ENCODE measurements at places on chromosomes 6 and 20.
A peak's percentile ranks its signal among the peaks of the same experiment; 100 is the strongest.

DNA sequence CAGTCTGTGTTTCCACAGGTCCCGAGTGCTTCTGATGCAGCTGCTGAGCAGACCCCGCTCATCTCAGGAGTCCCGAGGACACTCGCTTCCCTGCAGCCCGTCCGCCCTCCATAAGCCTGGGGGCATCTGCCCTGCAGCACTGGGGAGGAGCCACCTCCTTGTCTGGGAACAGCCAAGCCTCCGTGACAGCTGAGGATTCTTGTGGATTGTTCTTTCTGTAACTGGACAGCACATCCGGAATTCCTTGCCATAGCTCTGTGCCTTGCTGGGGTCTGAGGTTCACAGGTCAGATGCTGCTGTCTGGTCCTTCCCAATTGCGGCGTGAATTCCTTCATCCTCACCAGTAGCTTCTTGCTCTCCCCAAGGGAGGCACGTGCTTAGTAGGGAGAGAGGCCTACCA lies 38.4 kb upstream of the FNDC1 start:
- DNase-seq, result no peak

DNA sequence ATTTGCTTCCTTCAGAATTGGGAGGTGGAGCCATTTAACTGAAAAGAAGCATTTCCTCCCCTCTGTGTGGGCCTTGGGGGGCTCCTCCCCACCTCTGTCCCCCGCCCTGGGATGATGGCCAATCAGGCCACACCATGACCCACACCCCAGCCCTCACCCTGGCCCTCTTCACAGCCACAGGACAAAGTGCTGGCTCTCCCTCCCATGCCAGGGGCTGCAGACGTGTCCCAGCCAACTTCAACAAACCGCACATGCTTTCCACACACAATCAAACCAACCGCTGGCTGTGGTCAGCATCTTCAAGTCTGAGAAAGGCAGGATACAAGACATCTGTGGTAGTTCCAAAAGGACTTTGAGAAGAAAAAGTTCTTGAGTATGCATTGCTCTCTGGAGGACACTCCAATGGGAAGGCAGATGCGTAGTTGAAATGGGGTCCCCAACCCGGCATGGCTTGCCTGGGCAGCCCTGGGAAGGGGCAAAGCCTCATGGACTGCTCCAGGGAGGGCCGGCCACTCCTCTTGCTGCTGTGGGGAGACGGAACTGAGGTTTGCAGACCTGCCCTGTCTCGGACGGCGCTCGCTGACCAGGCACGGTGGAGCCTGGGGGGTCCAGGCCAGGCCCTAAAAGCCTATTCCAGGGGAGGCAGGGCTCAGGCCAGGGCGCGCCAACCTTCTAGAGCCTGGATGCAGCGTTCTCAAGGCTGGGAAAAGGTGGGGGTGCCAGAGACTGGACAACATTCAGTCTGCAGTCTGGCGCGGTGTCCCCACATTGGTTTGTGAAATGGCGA lies 12.2 kb downstream of the TTLL2 start:
- peak; percentile 6 for DNase-seq

DNA sequence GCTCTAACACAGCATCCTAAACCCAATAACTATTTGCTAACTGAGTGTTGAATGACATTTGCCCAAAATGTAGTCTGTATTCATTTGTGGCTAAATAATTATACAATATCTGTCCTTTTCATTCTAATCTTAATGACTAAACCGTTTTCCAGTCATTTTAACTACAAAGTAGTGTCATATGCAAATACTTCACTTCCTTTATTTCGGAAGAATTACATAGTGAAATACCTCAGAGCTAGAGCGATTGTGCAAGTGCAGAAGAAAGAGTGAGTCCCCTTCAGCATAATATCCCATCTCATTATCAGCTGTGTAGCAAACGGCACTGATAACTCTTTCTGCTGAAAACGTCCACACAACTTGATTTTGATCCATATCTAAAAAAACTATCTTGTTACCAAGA lies 66.2 kb downstream of the ROS1 start:
- no peak for DNase-seq

- DNase-seq, result no peak
These were observed 1.1 kb downstream of the L3MBTL1 start for GRCh38 chr20:43508604-43509040.

- DNase-seq, result no peak
These were observed 101.5 kb upstream of the MARCKS start for GRCh38 chr6:113755449-113756289.

DNA sequence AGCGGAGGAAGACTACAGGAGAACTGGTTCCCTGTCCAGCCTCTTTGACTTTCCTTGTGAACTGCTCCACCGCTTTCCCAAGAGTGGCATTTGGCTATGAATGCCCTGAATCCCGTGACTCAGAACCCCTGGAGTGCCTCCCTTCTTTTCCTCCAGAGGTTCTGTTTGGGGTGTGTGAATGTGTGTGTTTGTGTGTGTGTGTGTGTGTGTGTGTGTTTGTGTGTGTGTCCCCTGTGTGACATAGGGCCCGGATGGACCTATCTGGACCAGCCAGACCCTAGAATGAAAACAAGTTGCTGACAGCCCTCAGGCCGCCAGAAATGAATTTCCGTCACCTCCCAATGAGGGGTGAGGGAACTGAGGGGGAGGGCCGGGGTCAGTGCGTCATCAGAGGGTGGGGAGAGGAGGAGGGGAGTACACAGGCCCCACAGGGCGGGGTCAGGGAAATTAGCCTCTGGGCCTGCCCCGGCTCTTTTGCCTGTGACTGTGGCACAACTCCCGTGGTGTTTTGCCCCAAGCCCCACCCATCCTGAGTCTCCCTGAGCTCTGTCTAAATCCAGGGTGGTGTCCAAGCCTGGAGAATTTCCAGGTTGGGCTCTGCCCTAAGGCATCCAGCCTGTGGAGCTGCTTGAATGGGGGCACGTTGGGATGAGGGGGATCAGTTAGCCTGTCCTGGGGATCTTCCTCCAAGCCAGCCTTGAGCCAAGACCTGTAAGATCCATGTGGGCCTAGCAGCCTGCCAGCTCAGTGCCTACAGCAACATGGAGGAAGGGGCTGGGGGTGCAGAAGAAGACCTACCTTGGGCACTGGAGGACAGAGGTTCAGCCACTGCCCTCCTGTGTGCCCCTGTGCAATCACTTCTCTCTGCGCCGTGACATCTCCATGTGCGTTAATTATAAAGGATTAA lies 15.2 kb upstream of the MRPS18A start:
- peak; percentile 99 for DNase-seq

GRCh38 chr20:40521962-40522361 lies 167.1 kb downstream of the MAFB start:
- no peak for DNase-seq

DNA sequence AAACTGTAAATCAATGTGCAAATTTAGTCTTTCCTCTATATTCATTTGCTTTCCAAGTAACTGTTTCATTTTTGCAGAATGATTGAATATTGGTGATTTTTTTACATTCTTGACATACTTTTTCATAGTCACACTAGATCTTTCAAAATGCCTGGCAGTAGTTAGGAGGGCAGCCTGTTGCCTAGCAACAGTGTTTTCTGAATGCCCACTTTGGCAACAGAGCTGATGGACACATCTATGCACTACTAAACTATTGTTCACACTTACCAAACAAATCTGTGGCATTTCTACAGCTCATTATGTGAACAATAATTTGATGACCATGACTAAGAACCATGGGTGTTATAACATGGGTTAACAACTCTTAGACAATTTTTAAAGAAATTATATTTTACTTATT lies 438.0 kb upstream of the IMPG1 start:
- no peak for DNase-seq

GRCh38 chr20:31979713-31980426 lies 11.9 kb downstream of the XKR7 start:
- DNase-seq, result no peak

GRCh38 chr6:84777888-84778287 lies 13.5 kb upstream of the TBX18 start:
- peak; percentile 90 for DNase-seq

DNA sequence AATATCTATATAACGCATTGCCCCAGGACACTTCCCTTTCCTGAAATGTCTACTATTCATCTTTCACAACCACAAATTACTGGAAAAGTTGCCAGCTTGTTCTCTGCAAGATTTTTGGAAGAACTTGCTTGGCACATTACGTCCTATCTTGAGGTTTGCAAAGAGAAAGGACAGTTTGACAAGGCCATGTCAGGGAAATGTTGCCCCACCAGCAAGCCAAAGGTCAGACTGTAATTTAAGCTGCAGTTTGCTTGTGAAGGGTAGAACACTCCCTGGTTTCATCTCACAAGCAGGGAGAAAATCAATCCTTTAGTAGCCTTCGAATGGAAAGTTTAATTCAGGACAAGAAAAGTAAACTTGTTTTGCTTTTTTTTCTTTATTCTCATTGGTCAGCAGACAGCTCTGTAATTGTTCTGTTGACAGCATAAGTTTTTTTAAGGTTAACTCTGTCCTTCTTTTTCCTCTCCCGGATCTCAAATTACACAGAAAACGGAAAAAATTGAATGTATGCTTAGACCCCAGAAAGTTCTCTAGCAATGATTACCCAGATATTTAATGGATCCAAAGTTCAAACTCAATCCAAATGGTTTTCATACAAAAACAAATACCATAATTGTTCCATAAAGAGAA lies 541.8 kb upstream of the NRSN1 start:
- DNase-seq, result no peak

GRCh38 chr20:760751-761417 lies 7.4 kb downstream of the SLC52A3 start:
- DNase-seq, result peak; percentile 2

GRCh38 chr6:39937686-39938333 lies 3.5 kb upstream of the MOCS1 start:
- no peak for DNase-seq

- DNase-seq, result no peak
These were observed 769.2 kb upstream of the DEFB115 start for GRCh38 chr20:30487947-30488926.

- DNase-seq, result no peak
These were observed 10.5 kb downstream of the ENTPD6 start for GRCh38 chr20:25206063-25206403.

DNA sequence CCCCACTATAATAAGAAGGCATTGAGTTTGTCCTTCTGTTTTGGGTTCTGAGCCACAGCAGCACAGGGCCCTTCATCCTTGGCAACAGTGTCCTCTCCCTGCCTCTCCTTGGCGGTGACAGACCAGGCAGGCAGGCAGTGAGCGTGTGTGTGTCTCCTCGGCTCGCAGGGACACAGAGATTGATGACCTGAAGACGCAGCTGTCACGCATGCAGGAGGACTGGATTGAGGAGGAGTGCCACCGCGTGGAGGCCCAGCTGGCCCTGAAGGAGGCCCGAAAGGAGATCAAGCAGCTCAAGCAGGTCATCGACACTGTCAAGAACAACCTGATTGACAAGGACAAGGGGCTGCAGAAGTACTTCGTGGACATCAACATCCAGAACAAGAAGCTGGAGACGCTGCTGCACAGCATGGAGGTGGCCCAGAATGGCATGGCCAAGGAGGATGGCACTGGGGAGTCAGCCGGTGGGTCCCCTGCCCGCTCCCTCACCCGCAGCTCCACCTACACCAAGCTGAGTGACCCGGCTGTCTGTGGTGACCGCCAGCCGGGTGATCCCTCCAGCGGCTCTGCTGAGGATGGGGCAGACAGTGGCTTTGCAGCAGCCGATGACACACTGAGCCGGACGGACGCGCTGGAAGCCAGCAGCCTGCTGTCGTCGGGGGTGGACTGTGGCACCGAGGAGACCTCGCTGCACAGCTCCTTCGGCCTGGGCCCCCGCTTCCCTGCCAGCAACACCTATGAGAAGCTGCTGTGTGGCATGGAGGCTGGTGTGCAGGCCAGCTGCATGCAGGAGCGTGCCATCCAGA lies 24.0 kb downstream of the SDCBP2 start:
- no peak for DNase-seq

- DNase-seq, result peak; percentile 8
These were observed 8.6 kb downstream of the OR10C1 start for GRCh38 chr6:29447670-29448069.

GRCh38 chr6:164211254-164211653 lies 796.7 kb downstream of the QKI start:
- DNase-seq, result no peak

- peak; percentile 9 for DNase-seq
These were observed 646.5 kb upstream of the NOX3 start for GRCh38 chr6:156102129-156102528.

DNA sequence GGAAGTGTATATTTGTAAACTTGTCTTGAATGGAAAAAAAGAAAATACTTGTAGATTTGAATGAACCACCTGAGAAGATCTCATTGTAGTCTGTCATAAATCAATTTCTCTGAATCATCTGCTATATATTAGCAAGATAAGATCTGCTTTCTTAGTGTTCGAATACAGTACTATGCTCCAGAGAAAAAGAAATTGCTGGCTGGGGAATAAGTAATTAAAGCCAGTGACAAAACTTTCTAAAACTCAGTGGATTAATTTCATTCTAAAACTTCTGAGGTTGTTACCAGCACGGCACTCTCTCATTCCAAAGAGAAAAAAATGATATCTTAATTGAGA lies 22.4 kb upstream of the MROH8 start:
- no peak for DNase-seq

DNA sequence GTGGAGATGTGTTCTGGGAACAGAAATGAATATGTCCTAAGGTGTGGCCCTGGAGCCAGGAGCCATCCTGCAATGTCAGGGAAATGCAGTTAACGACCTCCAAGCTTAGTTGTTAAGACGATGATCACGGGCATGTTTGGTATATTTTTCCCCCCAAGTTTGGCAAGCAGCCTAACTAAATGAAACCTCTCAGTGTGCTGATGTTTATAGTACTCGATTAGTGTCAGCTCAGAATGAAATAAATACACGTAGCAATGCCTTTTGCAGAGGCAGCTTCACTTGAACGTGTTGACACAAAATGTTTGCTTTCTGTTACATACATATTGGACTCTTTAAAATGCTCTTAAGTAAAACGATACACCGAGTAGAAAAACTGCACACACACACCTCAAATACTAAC lies 76.2 kb upstream of the OLIG3 start:
- no peak for DNase-seq
